Activated naive CD4-positive, alpha-beta T cell treated with anti-CD3 and anti-CD28 coated beads, Interleukin-2, amount 50 U/mL, for 16 hours (primary cell): ENCODE measurements at places on chromosomes 12 and 14.
A peak's percentile ranks its signal among the peaks of the same experiment; 100 is the strongest.

DNA sequence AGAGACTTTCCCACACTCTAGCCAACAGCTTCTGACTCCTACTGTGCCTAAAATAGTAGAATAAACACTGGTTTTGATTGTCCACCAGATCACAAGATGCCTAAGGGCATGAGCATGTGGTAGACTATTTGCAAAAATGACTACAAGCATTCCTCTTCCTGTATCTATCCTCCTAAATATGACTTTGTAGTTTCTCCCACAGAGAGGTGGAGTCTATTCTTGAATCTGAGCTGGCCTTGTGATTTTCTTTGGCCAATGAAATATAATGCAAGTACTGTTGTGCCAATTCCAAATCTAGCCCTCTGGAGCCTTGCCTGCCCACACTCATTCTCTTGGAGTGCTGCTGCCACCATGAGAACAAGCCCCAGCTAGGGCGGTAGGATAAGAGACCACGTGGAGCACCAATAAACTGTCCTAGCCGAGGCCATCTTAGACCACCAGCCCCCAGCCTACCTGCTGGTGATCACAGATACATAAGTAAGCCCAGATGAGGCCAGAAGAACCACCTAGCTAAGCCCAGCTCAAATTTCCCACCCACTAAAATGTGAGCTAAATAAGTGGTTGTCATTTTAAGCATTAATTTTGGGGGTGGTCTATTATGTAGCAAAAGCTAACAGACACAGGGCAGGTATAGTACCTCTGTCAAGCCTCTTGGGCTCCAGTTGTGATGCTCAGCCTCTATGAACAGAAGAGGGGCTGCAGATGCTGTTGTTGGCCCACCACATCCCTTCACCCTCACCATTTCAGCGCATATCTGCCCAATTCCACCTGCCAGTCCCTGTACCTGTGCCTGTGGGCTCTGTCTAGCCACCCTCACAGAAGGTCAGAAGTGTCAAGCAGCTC lies 17.9 kb downstream of the ZFP36L1 start:
- no peak for DNase-seq

- peak; percentile 2 for DNase-seq
Measured at GRCh38 chr12:34294137-34294536, 271.8 kb downstream of the ALG10 start.

- DNase-seq: no peak
Measured at GRCh38 chr12:106113042-106113441, 25.7 kb downstream of the NUAK1 start.

GRCh38 chr12:94525951-94526350 lies 66.3 kb upstream of the CEP83 start:
- no peak for DNase-seq

GRCh38 chr12:2431810-2432209 lies 363.0 kb upstream of the FKBP4 start:
- DNase-seq: no peak

DNA sequence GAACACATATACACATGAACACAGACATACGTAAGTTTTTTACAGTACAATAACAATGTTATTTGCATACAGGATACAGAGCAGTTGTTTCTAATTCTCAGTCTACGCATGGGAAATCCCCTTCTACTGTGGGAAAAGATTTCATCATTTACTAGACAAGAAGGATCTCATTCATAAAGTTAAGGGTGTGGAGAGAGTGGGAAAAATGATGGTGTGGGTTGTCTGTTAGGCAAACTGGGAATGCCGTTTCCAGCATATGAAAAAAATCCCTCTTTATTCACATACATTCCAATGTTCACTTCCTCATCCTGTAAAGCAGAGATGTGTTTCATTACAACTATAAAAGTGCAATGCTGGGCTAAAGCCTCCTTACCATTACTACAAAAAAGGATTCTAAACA lies 120.9 kb downstream of the SINHCAF start:
- DNase-seq: no peak

- no peak for DNase-seq
Measured at GRCh38 chr12:2139651-2140050, 86.9 kb downstream of the CACNA1C start.

- no peak for DNase-seq
Measured at GRCh38 chr14:36976571-36977023, 195.8 kb downstream of the SLC25A21 start.

- DNase-seq: peak; percentile 60
Measured at GRCh38 chr14:20697273-20698017, 8.9 kb downstream of the ANG start.

- DNase-seq: no peak
Measured at GRCh38 chr12:6273541-6274230, 36.8 kb upstream of the PLEKHG6 start.

DNA sequence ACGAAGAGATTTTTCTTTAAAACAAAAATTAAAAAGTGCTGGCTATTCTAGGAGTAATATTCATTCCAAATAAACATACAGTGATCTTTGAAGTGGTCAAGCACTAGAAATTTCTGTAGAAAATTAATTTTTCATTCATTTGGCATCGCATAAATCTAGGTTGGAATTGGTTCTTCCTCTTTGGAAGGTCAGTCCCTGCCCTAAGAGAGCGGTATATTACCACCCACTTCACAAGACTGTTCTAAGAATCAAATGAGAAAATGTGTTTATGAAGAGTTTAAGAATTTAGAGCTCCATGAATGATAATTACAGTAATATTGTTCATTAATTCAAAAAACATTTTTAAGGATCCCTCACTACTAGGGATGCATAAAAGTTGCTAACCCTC lies 444 bp upstream of the GEMIN2 start:
- no peak for DNase-seq

DNA sequence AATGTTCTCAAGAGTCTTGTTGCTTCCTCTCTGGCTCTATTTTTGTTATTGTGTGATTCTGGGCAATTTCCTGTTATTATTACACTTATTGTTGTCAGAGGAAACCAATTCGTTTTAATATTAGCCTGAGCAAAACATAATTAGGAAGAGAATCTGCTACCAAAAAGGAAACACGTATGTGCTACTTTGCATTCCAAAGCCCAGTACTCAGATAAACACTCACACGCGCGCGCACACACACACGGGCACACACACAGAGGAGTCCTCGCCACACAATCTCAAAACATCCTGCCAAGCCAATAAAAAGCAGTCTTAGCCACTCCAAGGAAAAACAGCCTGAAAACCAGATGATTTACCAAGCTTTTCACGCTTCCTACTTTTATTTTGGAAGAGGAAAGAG lies 400.7 kb downstream of the NUAK1 start:
- DNase-seq: no peak

DNA sequence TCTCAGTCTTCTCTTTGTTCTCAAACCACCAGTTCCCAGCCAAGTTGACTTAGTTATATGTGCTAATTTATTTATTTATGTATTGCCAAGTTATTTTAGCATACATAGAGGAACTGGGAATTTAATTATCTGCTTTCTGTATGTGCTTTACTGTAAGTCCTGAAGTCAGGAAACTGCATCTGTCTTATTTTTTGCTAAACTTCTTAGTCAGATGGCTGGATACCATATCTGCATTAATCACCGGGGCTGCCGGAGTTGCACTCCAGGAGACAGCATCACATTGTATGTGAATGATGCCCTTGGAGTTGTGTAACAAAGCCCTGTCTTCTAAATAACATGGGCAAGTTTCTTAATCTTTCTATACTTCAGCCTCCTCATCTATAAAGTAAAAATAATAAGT lies 96.2 kb downstream of the MON2 start:
- DNase-seq: no peak

GRCh38 chr14:61420326-61420725 lies 98.9 kb downstream of the PRKCH start:
- peak; percentile 37 for DNase-seq

- DNase-seq: no peak
Measured at GRCh38 chr12:94922561-94922960, 80.9 kb downstream of the NDUFA12 start.

DNA sequence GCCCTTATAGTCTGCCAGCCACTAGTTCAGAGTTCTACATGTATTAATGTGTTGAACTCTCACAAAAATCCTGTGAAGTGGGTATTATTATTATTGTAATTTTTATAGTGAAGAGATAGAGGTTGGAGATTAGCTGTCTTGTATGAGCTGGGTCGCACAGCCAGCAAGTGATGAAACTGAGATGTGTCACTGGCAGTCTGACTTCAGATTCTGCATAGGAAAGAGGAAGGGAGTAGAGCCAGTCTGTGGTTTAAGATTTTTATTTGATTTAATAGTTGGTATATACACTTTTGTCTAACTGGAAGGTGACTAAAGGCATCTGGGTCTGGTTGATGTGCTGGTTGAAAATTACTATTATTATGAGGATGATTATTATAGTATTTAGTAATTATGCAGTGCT lies 5.8 kb upstream of the FRS2 start:
- DNase-seq: no peak

GRCh38 chr14:53109105-53110041 lies 43.8 kb downstream of the DDHD1 start:
- DNase-seq: peak; percentile 62

DNA sequence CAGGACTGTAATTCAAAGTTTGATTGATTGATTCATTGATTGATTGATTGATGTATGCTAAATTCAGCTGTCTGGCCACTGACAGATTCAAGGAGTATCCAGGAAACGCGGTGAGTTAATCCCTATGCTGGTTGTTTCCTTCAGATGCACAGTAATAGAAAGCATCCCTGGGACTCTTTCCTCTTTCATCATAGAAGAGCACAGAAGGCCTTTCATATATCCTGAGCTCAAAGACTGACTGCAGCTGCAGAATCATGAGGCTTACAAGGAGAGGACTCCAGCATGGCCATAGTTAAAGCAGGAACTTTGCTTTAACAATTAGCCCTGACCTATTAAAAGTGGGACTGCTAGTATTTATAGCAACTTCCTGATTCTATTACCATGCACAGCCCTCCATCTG lies 187.7 kb upstream of the TMTC1 start:
- no peak for DNase-seq

- no peak for DNase-seq
Measured at GRCh38 chr12:131897875-131898274, 3.5 kb downstream of the ULK1 start.

- no peak for DNase-seq
Measured at GRCh38 chr14:28877923-28878322, 111.3 kb downstream of the FOXG1 start.

DNA sequence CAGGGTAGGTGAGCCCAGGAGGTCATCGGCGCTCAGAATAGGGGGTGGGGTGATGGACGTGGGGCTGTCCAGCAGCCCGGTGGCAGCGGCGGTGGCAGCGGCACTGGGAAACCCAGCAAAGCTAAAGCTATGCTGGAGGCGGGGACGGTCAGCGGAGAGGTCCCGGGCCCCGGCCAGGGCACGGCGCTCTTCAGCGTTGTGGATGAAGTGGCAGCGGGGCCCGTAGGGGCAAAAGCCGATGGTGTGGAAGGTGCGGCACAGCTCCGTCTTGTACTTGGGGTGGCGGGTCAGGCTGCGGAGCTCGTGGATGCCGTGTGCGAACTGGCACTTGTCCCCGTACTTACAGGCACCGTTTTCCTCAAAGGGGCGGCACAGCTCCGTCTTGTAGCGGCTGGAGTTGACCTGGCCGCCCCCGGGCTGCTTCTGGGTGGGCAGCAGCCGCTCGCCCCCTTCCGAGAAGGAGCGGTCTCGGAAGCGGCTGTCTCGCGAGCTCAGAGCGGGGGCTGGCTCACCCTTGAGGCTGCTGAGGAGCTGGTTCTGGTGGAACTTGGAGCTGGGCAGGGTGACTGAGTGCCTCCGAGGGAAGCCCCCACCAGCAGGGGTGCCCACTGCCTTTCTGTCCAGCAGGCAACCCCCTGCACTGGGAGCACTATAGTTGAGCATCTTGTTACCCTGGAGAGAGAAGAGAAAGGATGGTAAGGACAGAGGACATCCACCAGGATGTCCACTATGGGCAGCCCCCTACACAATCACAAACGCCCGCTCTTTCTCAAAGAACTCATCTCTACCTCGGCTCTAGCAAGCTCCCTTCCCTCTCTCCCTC lies 2.8 kb downstream of the ZFP36L1 start:
- no peak for DNase-seq

DNA sequence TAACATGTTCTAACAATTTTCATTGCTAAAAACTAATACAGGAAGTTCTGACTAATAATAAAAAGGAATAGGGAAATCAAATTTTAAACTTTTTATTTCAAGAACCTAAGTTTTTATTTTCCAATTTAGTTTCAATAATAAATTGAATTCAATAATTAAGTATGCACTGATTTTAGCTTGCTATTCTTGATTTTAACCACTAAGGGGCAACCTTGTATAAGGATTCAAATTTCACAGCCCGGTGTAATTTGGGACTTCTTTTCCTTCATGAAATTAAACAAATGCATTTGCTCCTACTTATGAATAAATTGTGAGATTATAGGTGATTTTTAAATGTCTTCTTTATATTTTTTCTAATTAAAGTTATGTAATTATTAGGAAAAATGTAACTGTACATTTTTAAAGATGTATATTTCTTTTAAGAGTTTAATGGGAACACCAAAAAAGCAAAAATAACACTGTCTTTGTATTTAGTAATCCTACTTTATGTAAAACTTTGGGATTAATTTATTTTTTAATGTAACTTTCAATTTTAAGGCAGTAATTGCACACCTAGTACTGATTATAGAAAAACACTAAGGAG lies 241.4 kb upstream of the PDZRN4 start:
- no peak for DNase-seq

DNA sequence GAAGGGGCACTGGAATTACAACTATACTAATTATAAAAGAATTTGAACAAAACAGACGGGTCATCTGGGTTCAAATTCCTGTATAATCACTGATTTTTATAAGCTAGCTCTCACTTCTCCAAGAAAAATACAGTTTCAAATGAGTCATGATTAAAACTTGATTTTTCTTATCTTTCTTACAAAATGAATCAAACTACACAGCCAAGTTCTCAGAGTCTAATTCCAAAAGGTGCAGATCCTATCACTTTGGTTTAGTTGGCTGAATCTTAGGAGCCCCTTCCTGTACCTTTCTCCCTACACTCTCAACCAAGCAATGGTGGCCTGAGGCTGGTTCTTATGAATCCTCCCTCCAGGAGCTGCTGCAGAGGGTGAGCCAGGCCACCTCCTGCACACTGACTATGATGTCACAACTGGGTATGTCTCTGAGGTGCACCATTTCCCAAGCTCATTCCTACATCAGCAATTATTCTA lies 43.8 kb upstream of the BMP4 start:
- no peak for DNase-seq

DNA sequence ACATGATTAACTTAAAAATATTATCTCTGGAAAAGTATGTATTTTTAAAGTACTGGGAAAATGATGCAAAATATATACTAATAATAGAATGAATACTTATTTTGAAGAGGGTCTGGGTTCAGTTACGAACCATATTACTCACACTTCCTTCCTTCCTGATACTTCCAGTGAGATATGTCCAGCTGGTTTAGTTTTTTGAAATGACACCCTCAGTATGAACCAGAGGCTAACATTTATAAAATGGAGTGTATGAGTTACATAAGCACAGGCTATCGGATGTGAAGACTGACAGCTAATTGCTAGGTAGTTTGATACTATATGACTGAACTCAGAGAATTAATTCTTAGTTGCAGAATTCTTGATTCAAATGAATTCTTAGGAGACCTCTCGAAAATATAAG lies 122.9 kb downstream of the OTOGL start:
- DNase-seq: no peak

GRCh38 chr12:11650286-11651281 lies 1.1 kb downstream of the ETV6 start:
- peak; percentile 56 for DNase-seq

GRCh38 chr14:55713486-55713885 lies 133.5 kb downstream of the KTN1 start:
- DNase-seq: no peak
